NCI-H526 (cell line): ENCODE measurements at places on chromosomes 1 and 21.
A peak's percentile ranks its signal among the peaks of the same experiment; 100 is the strongest.

GRCh38 chr1:242128951-242129502 is 130.1 kb upstream of the MAP1LC3C start:
- peak; percentile 3 for DNase-seq

GRCh38 chr1:228017356-228018124 is 10.7 kb downstream of the WNT3A start:
- DNase-seq: no peak

DNA sequence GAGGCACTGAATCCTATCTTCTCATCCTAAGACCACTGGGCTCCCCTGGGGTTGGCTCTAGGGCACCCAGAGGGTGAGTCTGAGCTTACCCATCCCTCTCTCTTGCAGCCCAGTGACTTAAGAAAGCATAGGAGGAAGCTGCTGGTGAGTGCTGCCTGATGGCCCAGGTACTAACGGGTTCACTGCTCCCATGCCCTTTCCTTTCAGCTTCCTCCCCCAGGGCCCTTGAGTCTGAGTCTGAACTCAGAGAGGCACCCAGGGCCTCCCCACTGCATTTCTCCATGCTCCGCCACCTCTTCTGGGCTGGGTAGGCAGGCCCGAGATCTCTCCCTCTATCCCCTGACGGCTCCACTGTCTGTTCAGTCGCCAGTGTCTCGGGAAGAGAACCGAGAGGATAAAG is 29.7 kb downstream of the PPFIA4 start:
- DNase-seq: no peak

- no peak for DNase-seq
Observed at GRCh38 chr1:219365451-219365850, 191.8 kb downstream of the LYPLAL1 start.

GRCh38 chr1:96025062-96025461 is 696.5 kb upstream of the PTBP2 start:
- no peak for DNase-seq

DNA sequence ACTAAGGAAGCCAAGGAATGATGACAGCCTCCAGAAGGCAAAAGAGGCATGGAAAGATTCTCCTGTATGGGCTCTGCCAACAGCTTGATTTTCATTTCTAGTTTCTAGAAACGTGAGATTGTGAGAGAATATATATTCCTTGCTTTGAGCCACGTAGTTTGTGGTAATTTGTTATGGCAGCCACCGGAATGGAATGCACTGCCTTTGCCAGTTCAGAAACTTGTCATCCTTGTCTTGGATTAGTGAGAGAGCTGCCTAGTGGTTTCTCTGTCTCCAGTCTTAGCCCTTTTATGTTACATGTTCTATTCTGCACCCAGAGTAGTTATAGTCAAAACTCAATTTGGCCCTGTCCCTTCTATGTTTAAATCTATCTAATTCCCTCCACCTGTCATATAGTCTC is 216.0 kb upstream of the PTGFR start:
- no peak for DNase-seq

DNA sequence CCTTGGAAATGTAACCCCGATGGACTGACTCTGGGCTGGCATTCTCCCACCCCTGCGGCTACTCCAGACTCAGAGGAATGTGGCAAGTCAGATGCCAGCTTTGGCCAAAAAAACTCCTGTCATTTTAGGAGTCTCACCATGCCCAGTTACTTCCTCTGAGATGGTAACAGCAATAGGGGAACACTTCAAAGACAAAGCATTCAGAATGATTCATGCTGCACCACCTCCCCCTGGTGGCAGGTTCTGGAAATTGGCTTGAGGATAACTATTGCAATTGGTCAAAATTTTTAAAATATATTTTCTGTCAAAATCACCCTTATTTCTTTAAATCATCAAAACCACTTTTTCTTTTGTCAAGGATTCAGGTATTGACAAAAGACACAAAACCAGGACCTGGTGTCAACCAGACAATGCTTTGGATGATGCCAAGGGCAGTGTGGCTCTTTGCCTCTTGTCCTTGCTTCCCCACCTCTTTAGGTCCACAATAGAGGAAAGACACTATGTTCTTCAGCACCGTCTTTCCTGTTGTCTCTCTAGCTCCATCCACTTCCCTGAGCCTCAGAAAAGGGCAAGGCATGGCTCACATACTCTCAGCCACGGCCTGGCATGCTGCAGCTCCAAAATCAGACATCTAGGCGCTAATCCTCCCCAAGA is 9.9 kb upstream of the CDCA8 start:
- peak; percentile 86 for DNase-seq

- no peak for DNase-seq
Observed at GRCh38 chr21:39510240-39510639, 58.5 kb downstream of the SH3BGR start.

DNA sequence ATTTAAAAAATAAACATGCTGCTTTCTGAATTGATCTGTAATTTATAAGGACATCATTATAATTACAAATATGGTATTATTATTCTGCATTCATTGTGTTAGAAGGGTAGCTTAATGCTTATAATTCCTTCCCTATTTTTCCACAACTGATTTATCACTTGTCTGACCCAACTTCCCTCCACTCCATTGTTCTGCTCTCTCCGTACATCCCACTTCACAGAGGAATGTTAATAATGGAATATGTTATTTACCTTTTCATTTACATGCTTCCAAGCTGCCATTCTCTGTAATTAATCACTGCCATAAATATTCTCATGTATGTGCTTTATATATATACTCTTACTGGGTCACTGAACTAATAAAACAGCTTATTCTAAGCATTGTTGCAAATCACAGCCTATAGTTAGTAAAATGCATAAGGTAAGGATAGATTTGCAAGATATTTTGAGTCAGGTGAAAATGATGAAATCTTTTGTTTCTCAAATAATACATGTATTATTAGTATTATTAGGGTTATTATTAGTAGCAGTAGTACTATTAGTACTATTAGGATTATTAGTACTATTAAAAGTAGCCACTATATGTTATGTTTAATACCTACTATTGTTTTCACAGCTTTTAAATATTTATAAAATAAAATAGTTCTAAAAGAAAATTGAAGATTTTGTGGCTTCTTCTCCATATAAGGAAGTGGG is 70.6 kb upstream of the NEK7 start:
- DNase-seq: no peak

- no peak for DNase-seq
Observed at GRCh38 chr1:69401879-69402278, 165.8 kb upstream of the LRRC7 start.

DNA sequence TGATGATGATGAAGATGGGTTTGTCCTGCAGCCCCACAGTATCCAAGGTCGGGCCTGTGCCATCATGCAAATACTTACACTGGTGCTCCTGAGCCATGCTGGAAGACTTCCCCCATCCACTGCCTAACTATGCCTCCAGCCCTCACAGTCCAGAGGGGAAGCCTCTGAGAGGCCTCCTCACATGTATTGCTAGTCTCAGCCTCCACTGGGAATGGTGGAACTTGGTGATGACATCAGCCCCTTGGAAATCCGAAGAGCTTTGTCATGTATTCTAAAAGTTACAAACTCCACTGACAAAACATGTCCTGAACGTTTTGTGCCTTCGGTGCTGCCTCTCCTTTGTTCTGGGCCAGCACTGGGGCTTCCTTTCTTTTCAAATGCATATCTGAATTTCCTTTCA is 61.1 kb upstream of the DMRTB1 start:
- DNase-seq: no peak

DNA sequence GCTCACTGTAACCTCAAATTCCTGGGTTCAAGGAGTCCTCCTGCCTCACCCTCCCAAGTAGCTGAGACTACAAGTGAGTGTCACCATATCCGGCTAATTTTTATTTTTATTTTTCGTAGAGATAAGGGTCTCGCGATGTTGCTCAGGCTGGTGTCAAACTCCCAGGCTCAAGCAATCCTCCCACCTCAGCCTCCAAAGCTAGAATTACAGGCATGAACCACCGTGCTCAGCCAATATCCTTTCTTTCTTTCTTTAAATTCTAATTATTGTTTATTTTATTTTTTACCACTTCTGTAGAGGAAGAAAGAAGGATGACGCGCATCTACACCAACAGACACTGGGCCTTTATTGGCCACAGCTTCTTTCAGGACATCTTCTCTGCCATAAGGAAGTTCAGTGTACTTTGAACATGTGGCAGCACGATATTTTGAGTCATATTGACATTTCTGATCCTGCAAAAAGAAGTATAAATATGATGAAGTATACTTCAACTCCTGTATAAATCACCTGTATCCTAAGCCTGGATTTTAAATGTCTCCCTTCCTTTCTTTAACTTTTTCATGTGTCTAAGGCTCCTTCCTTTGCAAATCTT is 15.8 kb downstream of the CTSS start:
- no peak for DNase-seq

- no peak for DNase-seq
Observed at GRCh38 chr1:117574161-117574835, 31.6 kb upstream of the TENT5C start.

- no peak for DNase-seq
Observed at GRCh38 chr1:230750986-230751625, 3.9 kb downstream of the CAPN9 start.

GRCh38 chr1:112954017-112954650 is 1.9 kb downstream of the SLC16A1 start:
- no peak for DNase-seq

GRCh38 chr1:46812065-46812963 is 13.5 kb downstream of the CYP4B1 start:
- DNase-seq: no peak

DNA sequence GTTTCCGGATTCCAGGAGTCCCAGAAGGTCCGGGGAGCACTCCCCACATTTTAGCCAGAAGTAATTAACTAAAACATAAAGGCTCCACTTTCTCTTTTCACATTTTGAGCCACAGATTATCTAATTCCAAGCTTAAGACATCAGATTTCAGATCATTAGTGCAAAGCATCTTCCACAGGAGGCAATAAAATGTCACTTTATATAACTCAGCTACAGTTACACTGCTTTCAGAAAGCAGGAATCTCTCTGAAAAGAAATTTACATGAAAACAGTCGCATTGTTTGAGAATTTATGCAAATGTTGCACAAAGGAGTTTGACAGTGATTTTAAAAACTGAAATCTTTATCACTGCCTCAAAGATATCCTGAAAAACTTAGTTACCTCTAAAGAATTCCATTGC is 99.7 kb downstream of the LMO4 start:
- no peak for DNase-seq

DNA sequence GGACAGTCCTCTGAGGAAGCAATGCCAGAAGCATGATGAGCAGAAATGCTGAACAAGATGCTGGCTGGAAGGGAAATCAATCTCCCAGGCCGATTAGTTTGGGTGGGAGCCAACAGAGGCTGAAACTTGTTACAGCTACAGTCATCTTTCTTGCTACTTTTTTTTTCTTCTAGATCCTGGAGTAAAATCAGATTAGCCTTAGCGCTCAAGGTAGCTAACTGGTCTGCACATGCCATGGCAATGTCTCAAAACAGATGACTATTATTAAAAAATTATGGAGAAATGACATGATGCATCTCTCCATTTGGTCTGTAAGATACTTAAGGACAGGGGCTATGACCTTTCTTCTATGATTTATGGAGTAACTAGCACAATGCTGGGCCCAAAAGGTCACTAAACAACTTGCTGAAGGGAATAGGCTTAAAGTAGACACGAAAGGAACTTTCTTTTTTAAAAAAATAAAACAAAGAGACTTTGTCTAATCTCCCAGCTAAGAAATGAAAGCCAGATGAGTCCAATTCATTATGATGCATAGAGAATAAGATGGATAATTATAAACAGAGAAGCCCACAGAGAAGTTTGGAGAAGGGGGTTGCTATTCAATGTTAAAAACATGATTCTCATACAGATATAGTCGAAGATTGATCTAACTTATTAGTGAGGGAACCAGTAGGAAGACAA is 42.5 kb downstream of the UTP25 start:
- no peak for DNase-seq

DNA sequence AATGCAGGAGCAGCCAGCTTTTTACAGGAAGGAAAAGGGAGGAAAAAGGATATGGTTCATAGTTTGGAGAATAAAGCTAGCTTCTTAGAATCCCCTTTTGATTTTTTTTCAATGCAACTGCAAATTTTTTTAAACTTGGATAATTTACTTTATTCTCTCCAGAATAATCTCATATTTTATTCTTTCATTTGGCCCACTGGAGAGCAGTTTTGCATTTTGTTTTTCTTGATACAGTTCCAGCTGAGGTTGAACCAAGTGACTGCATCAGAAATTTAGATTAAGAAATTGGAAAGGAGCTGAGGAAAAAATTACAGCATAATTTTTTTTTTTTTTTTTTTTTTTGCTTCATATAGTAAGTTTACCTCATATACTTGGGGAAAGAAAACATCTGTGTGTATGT is 22.8 kb downstream of the GABPA start:
- DNase-seq: no peak

DNA sequence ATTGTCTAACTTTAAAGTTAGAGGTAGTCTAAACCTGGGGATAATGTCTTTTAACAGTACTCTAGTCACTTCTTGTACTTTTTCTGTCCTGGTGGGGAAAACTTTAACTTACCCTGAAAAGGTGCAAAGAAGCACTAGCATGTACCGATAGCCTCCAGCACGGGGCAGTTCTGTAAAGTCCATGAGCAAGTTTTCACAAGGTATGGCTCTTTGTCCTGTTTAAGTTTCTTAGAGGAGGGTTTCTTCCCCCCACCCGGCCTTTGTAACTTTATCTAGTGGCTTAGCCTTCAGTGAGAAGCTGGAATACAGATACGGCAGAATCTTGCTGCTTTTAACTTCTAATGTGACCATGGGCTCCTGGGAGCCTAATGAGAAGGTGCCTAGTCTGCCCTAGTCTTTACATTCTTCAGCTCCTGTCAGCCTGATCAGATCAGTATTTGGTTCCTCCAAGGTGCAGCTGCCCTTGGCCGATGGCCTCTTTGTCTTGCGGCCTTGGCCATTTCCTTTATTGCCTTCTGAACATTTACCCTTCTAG is 39.8 kb upstream of the CFAP126 start:
- no peak for DNase-seq

DNA sequence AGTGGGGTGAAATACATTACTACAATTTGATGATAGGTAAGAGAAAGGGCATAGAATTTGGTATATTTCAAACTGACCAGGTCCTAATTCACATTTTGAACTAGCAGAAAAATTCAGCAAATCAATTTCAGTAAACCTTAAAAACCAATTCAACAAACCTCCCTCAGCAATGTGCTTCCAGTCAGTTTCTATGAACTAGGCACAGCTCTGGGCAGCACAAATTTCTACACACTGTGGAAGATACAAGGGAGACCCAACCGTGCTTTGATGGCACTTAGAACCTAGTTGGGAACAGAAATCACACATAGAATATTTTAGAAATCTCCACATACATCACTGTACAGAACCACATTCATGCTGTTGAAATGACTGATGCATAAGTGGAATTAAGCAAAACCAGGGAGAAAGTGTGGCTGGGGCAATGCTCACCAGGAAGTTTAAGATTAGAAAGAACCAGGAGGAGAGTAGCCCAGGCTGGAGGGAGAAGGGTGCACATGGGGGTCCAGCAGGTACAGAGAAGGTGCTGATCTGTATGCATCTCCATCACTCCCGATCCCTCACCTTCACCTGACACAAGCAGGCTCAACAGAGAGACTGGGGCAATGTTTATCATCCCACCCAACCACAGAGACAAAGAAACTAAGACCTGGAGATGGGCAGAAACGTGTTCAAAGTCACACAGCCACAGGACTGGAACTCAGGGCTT is 14.8 kb downstream of the C1orf226 start:
- DNase-seq: no peak
